ENCODE measurements at places on chromosomes 11 and 22.

- no peak for DNase-seq
Observed at GRCh38 chr11:57709802-57710367, 2.1 kb downstream of the MED19 start.

DNA sequence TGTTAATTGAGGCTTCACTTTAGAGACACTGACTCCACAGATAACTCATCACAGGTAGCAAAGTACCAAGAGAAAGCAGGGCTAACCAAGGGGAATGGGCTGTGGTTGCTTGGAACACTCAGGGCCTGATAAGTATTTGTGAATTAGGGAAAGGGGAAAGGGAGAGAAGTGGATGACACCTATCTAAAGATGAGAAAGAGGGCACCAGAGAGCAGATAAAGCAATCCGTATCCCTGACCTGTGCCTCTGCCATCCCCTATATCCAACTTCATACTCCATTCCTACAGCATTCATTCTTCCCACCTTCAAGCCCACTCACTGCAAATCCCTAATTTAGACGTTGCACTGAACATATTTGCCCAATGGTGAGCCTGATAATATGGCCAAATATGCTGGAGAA lies 43.0 kb upstream of the API5 start:
- no peak for DNase-seq

DNA sequence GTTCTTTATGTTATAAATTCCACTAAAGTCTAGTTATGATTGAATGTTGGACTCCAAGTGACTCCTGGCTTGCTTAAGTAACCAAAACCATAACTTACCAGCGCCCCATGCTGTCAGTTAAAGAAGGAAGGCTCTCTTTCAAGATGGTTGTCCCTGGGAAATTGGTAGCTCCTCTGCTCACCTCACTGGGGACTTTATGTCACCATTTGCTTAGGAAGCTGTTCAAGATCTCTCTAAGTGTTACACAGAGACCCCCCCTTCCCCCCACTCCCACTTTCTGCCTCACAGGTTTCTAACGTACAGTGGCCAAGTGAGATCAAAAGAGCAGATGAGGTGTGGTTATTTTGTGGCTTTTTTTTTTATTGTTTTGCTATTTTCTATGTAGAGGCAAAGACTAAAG lies 301.8 kb downstream of the AASDHPPT start:
- no peak for DNase-seq

GRCh38 chr11:92387859-92388258 lies 163.2 kb downstream of the FAT3 start:
- DNase-seq: no peak

DNA sequence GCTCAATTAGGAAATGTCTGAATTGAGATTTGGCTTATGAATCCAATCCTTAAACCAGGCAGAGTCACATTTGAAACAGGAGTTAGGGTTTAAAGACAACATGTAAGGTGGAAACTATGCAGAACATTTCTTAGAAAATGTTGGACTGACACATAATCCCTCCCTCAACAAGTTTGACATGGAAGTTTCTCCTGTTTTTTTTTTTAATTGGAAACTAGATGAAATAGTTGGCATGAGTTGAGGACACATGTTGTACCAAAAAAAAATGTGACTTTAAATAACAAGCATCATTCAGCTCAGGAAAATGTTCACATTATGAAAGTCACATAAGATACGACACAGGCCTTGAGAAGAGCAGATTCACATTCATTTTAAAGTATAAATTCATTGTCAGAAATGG lies 154.9 kb upstream of the DDI1 start:
- no peak for DNase-seq

- DNase-seq: peak; percentile 67
Observed at GRCh38 chr22:42202669-42203068, 67.8 kb downstream of the TCF20 start.

DNA sequence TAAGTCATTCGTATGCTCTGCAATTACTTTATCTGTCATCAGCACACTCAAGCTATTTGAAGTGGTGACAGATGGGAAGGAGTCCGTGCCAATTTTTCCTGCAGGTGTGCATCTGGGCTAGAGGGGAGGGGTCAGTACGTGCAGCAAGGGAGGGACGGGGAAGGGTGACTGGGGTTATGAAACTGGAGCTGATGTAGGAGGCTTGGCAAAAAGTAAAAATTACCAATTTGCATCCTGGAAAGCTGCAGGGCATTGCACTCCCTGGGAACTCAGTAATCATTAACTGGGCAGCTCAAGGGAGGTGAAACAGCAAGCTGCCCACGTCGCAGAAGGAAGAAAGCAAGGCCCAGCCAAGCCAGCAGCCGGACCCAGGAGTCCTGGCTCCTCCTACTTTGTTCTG lies 87.1 kb upstream of the TMEM45B start:
- DNase-seq: no peak

DNA sequence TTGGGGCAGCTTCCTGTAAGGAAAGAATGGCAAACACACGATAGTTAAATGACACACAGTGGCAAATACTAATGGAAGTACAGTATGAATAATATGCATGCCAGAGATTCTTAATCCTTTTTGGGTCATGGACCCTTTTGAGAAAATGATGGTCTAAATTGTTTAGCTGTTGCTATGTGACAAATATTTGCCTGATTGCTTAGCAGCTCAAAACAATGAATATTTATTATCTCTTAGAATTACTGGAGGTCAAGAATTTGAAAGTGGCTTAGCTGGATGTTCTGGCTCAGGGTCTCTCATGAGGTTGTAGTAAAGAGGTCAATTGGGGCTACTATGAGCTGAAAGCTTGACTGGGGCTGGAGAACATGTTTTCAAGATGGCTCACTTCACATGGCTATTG lies 69.7 kb downstream of the FANCF start:
- no peak for DNase-seq

- no peak for DNase-seq
Observed at GRCh38 chr22:49198705-49199084, 629.0 kb downstream of the BRD1 start.

GRCh38 chr22:21951931-21952465 lies 650 bp downstream of the PPM1F start:
- DNase-seq: peak; percentile 34

GRCh38 chr22:24441406-24442351 lies 14.3 kb downstream of the ADORA2A start:
- no peak for DNase-seq

DNA sequence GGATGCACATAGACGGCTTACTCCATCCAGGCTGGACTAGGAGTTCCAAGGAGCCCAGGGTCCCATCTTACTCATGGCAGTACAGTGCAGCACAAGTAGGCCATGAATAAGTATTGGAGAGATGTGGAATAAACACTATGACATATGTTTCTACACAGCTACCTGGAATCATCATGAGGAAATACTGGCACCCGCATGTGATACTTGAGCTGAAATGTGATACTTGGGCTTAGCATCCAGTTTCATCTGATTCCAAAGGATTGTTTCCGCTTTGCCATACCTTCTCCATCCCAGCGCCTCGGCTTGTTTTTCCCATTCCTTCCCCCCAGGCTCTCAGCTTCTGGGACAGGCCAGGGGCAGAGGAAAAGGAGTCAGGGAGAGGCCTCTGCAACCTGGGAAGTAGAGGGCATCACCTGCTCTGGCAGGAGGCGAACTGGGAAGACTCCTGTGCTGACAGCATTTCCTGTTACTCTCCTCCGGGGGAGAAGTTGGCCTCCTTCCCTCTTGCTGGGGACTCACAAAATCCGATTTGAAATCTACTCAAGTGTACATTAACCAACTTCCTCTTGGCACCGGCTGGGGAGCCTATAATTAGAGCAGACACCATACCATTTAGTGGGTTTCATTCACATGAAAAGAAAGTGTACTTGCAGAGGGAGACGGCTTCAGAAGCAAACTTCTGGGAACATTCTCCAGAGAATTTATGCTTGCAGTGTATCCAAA lies 187.8 kb downstream of the MIAT start:
- no peak for DNase-seq

DNA sequence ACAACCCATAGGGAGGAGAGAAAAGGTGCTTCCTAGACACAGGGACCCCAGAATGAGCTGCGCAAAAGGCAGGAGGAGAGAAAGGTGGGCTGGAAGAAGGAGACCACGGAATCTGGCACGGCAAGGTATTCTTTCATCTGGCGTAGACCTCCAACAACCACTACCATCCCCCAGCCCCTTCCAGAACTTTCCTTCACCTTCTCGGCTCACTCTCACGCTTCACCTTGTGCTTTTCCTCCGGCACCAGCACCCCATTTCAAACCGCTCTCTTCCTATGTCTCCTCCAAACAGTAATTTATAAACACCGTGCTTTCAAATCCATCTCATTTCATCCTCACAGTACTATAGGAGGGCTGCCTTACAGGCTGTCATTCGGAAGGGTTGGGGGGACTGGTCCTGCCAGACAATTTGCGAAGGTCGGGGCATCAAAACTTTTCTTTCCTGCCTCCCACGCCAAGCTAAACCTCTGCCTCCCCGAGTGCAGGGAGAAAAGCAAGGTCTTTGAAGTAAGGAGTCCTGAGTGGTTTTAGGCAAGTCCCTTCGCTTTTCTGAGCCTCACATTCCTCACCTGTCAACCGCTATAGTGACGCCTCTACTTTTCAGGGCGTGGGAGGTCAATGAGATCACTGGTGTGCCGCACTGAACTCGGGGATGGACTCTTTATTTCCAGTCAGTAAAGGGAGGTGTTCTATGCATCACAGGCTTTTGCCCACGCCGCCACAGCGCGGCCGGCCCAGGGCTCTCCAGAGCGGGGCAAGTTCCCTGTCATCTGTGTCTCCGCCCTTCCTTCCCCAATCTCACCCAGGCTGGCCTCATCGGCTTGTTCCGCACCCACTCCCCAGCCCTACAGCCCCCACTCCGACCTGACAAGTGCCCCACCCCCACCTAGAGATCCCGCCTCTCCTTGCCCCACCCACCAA lies 800 bp downstream of the KCTD21 start:
- peak; percentile 87 for DNase-seq

DNA sequence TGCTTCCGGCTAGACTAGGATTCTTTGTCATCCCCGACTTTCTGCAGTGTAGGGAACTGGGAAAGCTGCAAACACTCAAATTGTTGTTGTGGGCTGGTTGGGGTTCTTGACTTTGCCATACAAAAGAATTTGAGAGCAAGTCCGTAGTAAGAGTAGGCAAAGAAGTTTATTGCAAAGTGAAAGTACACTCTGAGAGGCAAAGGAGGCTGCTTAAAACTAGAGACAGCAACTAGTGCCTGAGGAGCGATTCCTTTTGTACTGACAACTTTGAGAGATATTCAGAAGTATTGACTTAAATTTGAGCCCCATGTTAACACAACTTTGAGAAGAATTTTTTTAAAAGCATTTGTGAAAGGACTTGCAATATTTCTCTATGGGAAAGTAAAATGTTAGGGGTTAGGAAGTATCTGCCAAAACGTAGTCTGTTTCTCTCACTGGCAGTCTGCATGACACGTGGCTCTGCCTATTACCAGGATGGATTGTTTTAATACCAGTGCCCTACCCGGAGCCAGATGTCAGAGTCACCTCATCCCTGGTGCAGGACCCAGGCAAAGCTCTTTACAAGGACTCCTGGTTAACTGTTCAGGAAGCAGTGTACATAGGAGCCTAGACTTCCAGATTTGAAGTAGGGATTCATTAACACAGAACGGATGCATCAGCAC lies 85.0 kb upstream of the CLPB start:
- DNase-seq: no peak

DNA sequence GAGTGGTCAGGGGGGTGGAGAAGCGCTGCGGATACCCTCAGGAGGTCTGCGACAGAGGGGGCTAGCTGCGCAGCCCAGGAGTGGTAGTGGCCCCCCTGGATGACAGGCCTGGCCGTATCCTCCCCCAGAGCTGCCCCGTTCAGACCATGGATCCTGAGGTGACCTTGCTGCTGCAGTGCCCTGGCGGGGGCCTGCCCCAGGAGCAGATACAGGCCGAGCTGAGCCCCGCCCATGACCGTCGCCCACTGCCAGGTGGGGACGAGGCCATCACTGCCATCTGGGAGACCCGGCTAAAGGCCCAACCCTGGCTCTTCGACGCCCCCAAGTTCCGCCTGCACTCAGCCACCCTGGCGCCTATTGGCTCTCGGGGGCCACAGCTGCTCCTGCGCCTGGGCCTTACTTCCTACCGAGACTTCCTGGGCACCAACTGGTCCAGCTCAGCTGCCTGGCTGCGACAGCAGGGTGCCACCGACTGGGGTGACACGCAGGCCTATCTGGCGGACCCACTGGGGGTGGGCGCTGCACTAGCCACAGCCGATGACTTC lies 505 bp downstream of the NUDT22 start:
- DNase-seq: peak; percentile 70

- no peak for DNase-seq
Observed at GRCh38 chr11:121497176-121497998, 44.6 kb upstream of the SORL1-AS1 start.

DNA sequence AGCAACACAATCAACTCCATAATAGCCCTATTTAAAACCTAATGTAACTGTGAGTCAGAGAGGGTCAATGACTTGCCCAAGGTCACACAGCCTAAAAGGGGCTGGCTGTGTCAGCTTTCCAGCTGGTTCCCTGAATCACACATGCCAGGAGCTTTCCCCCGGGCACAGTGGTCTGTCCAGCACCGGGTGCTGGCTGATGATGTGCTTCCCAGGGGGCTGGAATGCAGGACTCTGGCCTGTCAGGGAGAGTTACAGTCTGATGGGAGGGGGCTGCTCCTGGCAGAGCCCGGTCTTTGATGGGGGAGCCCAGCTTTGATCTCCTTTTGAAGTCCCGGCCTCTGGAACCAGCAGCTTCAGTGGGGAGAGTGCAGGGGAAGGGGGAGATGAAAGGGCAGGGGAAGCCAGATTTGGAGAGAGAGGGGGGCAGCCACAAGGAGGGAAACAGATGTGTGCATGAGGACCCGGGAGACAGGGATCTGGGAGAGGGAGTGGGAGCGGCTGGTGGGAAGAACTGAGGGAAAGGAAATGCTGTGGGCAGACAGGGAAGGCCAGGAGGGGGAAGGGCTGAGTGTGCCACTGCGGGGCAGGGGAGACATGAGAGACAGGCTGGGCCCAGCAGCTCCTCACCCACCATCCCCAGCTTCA lies 102.7 kb downstream of the NECTIN1 start:
- no peak for DNase-seq

DNA sequence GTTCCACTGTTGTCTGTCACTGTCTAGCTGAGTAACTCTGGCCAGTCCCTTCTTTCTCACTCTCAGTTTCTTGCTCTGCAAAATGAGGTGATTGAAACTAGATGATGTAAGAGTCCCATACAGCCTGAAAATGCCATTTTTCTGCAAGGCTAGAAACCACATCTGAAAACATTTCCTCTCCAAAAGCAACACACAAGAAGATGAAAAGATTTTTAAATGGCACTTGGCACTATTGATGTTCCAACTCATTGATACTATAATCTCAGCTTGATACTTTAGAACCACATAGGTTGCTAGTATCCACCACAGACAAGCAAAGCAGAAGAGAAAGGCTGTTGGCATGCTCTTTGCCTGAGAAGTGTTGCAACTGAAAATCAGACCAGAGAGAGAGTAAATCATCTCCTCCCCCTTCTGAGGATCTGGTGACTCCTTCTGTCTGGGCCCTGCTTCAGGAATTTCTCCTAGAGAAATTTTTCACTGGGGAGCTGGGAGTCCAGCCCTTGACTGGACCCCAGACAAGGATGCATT lies 1217.9 kb downstream of the LRRC4C start:
- DNase-seq: no peak
